Osteoblast (primary cell): ENCODE measurements at places on chromosomes 11 and 22. TPM values are rescaled to one million over a fixed set of nuclear protein-coding genes. Genes with fewer than 3 reads are reported as not detected.

- peak; percentile 89 for DNase-seq
Measured at GRCh38 chr22:36369922-36370791, 17.6 kb downstream of the MYH9 start.

- no peak for DNase-seq
Measured at GRCh38 chr22:42799461-42800405, 57.3 kb downstream of the ARFGAP3 start.

GRCh38 chr22:46612904-46613605 lies 7.1 kb upstream of the GRAMD4 start:
- DNase-seq, result no peak

DNA sequence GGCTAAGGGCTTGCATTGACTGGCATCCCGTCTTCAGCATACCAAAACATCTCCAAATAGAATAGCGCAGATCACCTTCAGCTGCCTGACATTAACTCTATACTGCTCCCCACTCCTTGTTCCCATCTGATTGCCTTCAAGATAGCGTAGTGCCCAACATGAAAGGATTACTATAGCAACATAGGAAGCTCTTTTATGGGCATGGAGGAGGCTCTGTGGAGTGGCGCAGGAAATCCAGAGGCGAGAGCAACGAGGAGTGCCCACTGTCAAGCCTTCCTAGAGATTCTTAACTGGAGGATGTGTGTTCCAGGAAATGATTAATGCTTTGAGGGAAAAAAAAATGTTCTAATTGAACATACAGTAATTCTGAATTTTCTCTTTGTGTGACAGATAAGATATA lies 213.3 kb downstream of the CADM1 start:
- DNase-seq, result no peak

DNA sequence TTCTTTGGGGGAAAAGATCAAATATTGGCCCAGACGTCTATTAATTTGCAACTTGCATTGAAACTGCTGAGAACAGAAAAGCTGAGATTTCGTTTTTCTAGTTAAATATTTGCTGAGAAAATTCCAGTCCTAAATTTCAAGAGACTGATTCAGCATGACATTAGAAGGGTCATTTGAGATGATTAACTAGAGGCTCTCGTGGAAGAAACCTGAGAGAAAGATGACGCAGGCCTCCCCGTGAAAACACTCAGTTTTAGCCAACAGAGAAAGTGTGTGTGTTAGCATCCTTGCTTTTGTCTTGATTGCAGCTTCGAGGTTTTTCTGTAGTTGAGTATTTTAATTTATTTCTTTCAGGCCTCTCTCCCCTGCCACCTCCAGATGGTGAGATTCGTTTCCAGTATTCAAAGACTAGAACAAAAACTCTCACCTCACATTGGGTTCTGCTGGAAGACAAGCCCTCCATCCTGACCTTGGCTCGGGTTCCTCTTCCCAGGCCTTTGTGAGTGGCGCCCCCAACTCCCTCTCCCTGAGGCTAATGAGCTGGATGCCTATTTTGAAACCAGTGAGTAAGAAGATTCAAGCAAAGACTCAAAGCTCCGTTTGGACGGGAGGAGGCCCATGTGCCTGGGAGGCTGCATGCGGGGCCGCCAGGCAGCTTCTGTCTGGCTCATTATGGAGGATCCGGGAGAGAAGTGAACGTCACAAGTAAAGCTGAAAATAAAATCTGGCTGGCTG lies 52.4 kb downstream of the CELSR1 start:
- DNase-seq, result peak; percentile 75

DNA sequence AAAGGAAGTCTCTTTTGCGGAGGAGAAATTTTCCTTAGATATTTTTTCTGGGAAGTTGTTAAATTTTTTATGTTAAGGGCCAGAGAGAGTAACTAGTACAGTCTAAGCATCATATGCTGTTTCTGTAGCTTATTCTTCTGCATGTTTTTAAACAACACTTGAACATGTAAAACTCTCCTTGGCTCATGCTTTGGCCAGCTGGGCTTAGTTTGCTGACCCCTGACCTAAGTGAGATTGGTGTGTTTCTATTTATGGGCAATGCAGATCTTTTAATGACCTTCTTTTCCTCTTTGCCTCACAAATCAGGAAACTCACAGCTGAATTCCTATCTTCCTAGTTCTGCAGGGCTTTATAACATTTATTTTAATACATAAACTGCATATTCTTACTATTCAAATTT lies 942.5 kb downstream of the OPCML start:
- DNase-seq, result no peak

GRCh38 chr22:47012589-47013370 lies 250.3 kb downstream of the TBC1D22A start:
- DNase-seq, result peak; percentile 94

DNA sequence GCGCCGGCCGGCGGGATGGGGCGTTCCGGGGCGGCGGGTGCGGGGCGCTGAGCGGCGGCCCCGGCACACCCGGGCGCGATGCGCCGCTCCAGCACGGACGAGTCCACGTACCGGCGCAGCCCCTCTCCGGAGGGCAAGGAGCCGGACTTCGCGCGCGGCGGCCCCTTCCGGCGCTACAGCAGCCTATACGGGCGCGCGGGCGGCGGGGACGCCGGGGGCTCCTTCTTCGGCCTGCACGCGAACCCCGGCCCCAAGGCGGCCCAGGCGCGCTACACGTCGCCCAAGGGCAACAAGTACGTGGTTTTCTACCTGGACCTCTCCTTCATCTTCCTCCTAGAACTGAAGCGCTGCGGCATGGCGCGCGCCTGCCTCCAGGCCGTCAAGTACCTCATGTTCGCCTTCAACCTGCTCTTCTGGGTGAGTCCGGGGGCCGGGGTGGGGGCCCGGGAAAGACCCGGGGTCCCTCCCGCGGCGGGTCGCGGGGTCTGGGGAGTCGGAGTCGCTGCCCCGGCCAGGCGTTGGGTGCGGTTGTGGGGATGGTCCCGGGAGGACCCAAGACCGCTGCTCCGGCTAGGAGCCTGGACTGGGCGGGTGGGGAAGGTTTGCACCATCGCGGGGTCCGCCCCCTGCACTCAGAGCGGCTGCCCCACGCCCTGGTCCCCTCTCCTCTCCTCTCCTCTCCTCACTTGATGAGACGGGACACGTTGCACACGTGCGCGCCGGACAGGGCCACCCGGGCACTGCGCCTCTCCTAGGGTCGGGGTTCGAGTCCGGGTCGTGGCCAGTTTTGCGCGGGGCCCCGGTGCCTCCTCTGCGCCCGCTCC lies 7.5 kb downstream of the TSPAN4 start:
- no peak for DNase-seq

GRCh38 chr22:45006964-45007390 lies 2.8 kb downstream of the PHF21B start:
- DNase-seq, result no peak

Gene MS4A6E
- total RNA-seq, result not detected in 2 replicates

Gene ASCL2
- total RNA-seq, result not detected in 2 replicates

GRCh38 chr11:92329137-92329536 lies 104.5 kb downstream of the FAT3 start:
- DNase-seq, result no peak

DNA sequence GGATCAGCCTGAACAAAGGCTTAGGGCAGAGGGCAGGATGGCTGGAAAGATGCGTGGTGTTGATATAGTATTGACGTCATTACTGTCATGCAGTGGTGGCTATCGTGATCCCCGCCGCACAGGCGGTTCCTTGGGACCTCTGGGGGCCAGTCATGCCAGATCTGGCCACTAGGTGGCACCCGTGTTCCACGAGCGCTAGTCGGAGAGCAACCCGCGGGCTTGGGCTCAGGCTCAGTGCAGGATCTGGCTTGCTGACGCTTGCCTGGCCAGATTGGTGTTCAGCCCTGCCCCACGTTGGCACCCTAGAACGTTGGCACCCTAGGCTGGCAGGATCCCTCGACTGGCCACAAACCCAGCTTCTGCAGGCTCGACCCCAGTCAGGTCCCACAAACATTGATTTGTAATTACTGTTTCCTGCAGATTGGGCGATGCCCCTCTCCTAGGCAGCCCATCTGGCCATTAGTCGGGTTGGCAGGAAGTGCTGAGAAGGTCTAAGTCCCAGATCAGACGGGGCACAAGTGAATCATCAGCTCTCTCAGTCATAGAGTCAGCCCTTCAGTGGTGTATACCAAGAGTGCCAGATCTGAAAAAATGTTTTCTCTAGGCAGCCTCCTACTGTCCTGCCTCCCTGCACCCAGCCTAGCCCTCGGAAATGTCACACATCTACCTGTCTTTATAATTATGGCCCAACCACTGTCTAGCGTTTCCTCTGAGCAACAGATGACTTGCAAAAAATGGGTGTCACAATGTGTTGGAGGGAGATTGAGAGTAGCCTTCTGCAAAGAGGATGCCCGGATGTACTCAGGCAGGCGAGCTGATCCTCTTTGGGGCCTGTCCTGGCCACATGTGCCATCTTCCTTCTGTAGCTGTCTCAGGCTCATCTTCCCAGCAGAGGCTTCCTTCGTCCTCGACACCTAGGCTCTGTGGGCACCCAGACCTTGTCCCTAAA lies 315.3 kb downstream of the TMEM135 start:
- peak; percentile 93 for DNase-seq

Gene PRDM11
- total RNA-seq, result 5.4 and 6.8 TPM in 2 replicates

DNA sequence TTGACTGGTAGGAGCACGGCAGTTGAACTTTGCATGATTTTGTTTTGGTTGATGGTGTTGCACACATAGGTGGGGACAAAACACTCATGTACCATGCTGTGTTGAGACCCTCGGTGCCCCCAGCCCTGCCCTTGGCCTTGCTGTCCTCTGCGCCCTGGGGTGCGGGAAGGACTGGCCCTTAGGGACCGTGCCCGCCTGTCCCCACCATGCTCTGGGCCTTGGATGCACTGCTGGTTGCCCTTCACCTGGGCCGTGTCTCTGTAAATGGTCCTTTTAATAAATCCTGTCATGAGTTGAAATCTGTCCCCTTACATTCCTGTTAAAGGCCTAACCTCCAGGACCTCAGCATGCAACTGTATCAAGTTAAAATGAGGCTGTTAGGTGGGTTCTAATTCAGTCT lies 102.3 kb upstream of the ANO1 start:
- no peak for DNase-seq

Gene OR10A2
- total RNA-seq, result not detected in 2 replicates

Gene CADM1
- 71.6 and 86.5 TPM in 2 replicates for total RNA-seq

Gene NECTIN1
- total RNA-seq, result 4.1 and 5.8 TPM in 2 replicates

Gene VWCE
- 4.7 and 6.2 TPM in 2 replicates for total RNA-seq

Gene PANX2
- under 0.01 and 0.29 TPM in 2 replicates for total RNA-seq

DNA sequence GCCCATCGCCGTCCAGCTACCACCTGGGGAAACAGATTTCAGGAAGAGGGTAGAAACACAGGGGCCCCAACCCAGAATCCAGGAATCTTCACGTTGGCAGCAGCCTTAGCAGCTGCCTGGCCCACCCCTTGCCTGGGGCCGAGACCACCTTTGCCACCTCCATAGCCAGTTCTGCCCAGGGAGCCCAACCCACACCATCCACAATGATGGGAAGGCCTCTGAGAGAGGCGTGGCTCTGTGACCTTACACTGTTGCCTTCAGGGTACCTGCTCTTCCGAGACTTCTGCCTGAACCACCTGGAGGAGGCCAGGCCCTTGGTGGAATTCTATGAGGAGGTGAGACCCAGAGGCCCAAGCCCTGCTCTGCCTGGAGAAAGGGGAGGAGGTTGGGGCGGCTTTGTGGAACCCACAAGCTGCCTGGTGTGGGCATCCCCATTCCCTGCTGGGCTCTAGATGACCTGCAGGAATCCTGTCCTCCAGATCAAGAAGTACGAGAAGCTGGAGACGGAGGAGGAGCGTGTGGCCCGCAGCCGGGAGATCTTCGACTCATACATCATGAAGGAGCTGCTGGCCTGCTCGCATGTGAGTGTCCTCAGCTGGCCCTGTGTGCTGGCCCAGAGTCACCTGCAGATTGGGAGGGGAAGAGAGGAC lies 10.0 kb upstream of the ANKRD13D start:
- peak; percentile 69 for DNase-seq

- no peak for DNase-seq
Measured at GRCh38 chr11:57356268-57356667, 18.1 kb downstream of the P2RX3 start.

- no peak for DNase-seq
Measured at GRCh38 chr11:2160736-2161259, at the start of gene INS. INS (minus strand) TSS chr11:2161209; CDS start chr11:2160971, 238 bp downstream.

Gene PIH1D2
- 2.7 and 2.9 TPM in 2 replicates for total RNA-seq

Gene RNF26
- total RNA-seq, result 4.0 and 5.0 TPM in 2 replicates

DNA sequence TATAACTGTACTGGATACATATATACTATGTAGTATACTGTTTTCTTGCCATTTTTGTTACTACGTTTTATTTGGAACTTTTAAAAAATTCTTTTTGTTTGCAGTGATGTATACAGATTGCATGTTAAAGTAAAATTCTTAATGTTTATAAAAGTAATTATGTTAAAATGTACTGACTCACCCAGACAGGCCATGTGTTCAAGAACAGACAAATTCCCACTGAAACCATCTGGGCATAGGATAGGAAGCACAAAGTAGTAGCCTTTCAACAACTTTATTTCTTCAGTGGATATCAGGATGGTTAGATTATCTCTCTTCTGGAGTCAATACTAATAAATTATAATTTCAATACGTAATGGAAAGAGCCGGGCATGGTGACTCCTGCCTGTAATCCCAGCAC lies 19.8 kb downstream of the PRMT3 start:
- DNase-seq, result no peak

DNA sequence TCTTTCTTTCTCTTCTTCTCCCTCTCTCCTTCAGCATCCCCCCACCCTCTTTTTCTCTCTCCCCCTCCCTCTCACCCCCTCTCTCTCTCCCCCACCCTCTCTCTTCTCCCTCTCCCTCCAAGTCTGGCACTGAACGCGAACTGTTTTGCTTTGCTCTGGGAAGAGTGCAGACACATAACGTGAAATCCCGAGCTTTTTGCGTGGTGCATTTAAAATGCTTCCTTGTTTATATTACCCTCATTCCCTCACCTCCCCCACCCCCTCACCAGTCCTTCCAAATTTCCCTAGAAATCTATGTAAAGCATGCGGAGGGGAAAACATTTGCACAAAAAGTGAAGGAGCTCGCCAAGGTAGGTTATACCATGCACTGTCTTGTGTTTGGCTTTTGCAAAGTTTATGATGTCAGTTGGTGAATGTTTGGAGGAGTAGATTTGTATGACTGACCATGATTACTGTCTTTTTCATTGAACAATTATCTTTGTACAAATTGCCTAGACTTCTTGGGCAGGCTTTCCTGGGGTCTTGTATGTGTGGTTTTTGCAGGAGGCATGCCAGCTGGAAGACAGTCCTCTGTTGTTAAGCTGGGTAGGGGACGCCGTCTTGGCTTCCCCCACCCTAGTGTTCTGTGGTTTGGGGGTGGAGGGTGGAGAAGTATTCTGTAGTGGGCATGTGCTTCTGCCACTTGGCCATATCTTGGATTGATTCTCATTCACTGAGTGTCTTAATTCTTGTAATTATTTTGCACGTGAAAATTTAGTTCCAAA lies 123.7 kb upstream of the HSD17B12 start:
- no peak for DNase-seq

DNA sequence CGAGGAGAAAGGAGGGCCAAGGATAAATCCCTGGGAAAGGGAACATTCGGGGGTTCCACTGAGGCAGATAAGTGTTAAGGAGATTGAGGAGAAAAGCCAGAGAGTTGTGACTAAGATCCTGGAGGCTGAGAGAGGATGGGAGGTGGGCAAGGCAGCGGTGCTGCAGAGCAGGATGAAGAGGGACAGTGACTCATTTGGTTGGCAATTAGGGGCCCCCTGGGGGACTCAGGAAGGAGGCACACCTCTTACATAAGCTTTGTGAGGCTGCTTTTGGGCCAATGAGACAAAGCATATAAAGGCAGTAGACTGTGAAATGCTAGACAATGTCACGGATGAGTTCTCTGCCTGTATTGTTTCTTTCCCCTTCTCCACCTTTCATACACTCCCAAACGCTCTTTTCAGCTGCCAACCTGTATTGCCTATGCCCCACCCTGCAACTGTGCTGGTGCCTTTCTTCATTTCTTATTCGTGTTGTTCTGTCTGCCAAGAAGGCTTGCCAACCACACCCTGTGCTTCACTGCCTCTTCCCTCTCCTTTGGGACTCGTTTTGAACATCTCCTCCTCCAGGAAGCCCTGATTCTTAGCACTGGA lies 246.8 kb upstream of the KIRREL3 start:
- DNase-seq, result no peak

Gene SLC22A8
- not detected in 2 replicates for total RNA-seq
